ENCODE measurements at places on chromosomes 5 and 9.

DNA sequence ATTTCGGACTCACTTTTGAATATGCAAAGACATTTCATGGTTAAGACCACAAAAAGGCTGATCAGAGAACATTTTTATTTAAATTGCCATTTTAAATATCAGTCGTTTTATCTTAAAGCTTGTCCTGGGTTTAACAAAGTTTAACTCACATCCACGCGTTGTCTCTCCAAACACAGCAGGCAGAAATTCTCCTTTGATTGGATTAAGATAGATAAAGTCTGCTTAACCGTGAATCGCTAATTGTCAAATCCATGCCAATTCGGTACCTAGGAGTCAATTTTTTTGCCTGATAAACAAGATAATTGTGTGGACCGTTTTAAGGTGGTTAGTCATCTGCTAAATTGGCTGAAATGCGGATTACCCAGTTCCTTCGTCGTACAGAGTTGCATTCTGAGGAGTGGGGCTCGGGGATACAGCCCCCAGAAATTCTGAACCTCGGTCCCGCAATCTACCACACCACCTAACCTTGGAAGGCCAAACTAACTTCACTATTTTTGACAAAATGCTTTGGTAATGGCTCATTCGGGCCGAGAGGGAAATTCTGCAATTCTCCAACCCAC, 665 bp upstream of the BTF3 start:
- H3K4me3 ChIP-seq: peak overlapping the region; percentile 98
- H3K36me3 ChIP-seq: peaks cover 19% of the 10 kb centered on the region
- no peak for DNase-seq
- H3K4me1 ChIP-seq: peaks cover 29% of the 10 kb centered on the region

DNA sequence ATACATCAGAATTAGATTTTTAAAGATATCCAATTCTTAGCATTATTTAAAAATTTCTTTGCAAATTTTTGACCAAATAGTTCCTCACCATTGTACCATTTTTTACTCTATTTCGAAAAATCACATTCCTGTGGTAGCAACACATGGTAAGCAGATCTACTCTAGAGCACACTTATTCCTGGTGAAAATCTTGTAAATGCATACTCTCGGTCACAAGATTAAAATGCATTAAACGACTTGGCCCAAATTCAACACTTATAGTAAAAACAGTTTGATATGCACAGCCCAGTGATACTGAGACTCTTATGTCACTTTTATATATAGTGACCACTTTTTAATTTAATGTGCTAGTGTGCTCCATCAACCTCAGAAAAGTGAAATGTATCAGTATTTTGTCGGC, 208.8 kb upstream of the TARS1 start:
- peaks cover 33% of the 10 kb centered on the region for H3K4me1 ChIP-seq
- no peak for DNase-seq
- no peak overlapping the region for H3K27ac ChIP-seq
- no peak overlapping the region for H3K4me3 ChIP-seq
- peaks cover 2% of the 10 kb centered on the region for H3K36me3 ChIP-seq

GRCh38 chr9:21681641-21682040, 120.8 kb upstream of the MTAP start:
- H3K4me1 ChIP-seq: no peaks in the 10 kb centered on the region
- H3K36me3 ChIP-seq: no peaks in the 10 kb centered on the region
- H3K27ac ChIP-seq: no peak overlapping the region

DNA sequence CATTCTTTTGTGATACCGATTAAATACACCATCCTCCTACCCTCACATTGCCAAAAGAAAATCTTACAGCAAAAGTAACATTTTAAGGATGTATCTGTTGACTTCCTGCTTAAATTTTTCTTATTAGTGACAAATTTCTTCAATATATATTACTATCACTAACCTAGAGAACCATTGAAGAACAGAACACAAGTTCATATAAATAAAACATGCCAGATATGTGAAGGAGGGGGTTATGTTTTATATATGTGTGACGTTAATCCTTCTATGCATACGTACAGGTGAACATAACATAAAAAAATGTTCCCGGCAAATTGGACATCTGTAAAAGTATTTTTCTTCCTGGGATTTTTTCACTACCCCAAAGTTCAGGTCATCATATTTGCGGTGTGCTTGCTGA, at the start of gene OR13F1:
TSS of gene OR13F1 (plus strand) at position 301 of the 400 bp plus-strand sequence. CDS start at position 301, 0 bp downstream.
- no peak within 1 kb of the TSS for H3K4me3 ChIP-seq
- DNase-seq: no peak
- no peak within 1 kb of the TSS for H3K27ac ChIP-seq
- peaks cover 10% of the 10 kb centered on the region for H3K4me1 ChIP-seq
- H3K36me3 ChIP-seq: peaks cover 6% of the 10 kb centered on the region

DNA sequence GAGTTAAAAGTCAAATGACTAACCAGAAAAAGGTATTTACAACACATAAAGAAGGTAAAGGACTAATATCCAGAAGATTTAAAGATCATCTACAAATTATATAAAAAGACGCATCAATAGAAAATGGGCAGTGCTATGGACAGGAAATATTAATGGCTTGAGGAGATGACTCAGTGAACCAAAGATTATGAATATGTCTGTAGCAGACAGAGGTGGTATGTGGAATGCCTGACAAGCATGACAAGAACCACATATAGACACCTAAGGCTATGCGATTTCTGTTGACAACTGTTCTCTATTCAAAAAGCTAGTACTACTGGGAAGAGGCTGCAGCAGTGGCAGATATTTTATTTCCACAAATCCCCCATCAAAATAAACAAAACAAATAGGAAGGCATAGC, 177.0 kb upstream of the SH3GL2 start:
- no peak overlapping the region for H3K4me3 ChIP-seq
- H3K27me3 ChIP-seq: no peaks in the 10 kb centered on the region
- no peaks in the 10 kb centered on the region for H3K36me3 ChIP-seq
- DNase-seq: no peak
- H3K27ac ChIP-seq: no peak overlapping the region

DNA sequence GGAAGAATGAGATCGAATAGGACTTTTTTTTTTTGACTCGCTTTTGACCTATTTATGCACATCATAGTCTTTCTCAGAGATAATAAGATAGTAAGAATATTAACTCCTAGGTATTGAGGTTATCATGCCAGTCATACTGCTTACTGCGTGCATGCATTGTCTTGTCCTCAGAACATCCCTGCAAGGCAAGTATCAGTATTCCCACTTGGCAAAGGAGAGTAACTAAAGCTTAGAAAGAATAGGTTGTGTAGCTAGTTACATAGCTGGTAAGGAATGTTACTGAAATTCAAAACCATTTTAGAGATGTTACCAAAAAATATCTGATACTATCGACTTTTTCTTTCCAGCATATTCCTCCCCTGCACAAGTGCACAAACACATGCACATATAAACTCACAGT, 296.1 kb upstream of the CLINT1 start:
- H3K27me3 ChIP-seq: peaks cover 11% of the 10 kb centered on the region
- no peak overlapping the region for H3K4me3 ChIP-seq

DNA sequence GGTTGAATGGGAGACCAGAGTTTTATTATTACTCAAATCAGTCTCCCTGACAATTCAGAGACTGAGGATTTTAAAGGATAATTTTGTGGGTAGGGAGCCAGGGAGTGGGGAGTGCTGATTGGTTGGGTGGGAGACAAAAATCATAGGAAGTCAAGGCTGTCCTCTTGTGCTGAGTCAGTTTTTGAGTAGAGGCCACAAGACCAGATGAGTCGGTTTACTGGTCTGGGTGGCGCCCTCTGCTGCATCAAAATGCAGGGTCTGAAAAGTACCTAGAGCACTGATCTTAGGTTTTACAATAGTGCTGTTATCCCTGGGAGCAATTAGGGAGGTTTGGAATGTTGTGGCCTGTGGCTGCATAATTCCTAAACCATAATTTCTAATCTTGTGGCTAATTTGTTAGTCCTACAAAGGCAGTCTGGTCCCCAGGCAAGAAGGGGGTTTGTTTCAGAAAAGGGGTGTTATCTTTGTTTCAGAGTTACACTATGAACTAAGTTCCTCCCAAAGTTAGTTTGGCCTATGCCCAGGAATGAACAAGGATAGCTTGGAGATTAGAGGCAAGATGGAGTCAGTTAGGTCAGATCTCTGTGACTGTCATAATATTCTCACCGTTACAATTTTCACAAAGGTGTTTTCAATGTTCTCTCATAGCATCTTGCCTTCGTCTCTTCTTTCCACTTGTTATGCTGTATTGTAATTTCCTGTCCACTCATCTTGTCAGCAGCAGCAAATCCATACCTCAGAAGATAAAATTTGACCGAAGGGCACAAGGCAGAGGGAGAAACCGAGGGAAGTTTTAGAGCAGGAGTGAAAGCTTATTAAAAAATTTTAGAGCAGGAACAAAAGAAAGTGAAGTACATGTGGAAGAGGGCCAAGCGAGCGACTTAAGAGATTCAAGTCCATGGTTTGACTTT, 59.2 kb upstream of the CLINT1 start:
- H3K4me3 ChIP-seq: no peak overlapping the region
- H3K27me3 ChIP-seq: peaks cover 8% of the 10 kb centered on the region
- no peak for DNase-seq
- peak overlapping the region; percentile 43 for H3K27ac ChIP-seq
- H3K36me3 ChIP-seq: no peaks in the 10 kb centered on the region

GRCh38 chr5:94870511-94871183, 252.2 kb downstream of the SLF1 start:
- peaks cover 18% of the 10 kb centered on the region for H3K4me1 ChIP-seq
- no peak overlapping the region for H3K4me3 ChIP-seq
- no peaks in the 10 kb centered on the region for H3K36me3 ChIP-seq
- peaks cover 6% of the 10 kb centered on the region for H3K27me3 ChIP-seq
- no peak for DNase-seq
- no peak overlapping the region for H3K27ac ChIP-seq

GRCh38 chr5:102638316-102638715, 116.8 kb upstream of the PAM start:
- no peaks in the 10 kb centered on the region for H3K4me1 ChIP-seq
- no peak for DNase-seq
- H3K27me3 ChIP-seq: no peaks in the 10 kb centered on the region
- peak overlapping the region; percentile 46 for H3K27ac ChIP-seq
- peaks cover 16% of the 10 kb centered on the region for H3K36me3 ChIP-seq

- H3K4me1 ChIP-seq: peaks cover 15% of the 10 kb centered on the region
- H3K4me3 ChIP-seq: no peak overlapping the region
- DNase-seq: no peak
- peaks cover 20% of the 10 kb centered on the region for H3K36me3 ChIP-seq
Measured at GRCh38 chr5:61371474-61371873, 39.4 kb downstream of the ZSWIM6 start.

DNA sequence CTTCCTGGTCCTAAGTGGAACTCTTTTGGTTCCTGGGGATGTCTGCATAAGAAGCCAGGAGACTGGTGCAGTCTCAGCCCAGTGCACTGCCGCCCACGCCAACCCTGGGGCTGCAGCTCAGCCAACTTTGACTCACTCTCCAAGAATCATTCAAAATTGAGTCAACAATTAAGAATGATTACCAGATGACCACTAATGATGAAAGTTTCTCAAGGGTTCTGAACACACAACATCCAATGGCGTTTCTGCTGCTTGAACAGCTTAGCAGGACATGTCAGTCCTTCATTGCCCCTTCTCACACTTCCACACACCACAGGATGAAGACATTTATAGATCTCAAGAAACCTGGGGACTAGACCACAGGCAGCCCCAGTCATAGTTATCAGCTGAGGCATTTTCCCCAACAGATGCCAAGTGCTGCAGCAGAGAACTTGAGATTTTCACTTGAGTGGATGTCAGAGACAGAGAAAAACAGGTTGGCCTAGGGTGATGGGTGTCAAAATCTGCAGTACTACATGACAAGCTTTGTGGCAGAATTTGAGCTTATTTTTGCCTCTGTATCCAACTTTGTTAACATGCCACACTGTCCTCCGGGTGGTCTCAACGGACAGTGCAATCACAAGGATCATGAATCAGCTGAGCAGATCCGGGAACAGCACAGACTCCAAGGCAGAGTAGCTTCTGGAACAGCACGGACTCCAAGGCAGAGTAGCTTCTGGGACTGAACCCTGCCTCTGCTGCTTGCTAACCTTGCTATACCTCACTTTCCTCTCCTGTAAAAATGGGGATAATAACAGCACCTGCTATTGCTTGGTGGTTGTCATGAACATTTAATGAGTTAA, 356.1 kb downstream of the SPOCK1 start:
- no peaks in the 10 kb centered on the region for H3K36me3 ChIP-seq
- H3K27me3 ChIP-seq: peaks cover 20% of the 10 kb centered on the region
- no peak overlapping the region for H3K27ac ChIP-seq
- no peak for DNase-seq

DNA sequence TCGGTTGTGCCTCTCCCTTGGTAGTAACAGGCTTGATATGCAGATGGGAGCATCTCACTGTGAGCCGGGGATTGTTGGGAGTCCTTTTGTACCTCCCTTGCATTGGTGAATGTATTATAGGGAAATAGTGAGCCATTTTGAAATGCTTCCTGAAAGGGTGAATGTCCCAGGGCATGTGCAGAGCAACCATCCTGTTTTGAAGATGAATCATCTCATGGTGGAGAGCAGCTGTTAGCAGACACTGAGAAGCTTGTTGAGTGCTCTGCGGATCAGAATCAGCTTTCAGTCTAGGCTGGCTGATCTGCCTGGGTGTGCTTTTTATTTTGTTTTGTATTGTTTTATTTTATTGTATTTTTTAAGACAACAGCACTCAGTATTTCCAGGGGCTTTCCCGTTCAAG, 29.7 kb downstream of the SLC36A1 start:
- no peaks in the 10 kb centered on the region for H3K27me3 ChIP-seq
- H3K4me3 ChIP-seq: no peak overlapping the region
- no peaks in the 10 kb centered on the region for H3K4me1 ChIP-seq
- DNase-seq: no peak

- H3K4me1 ChIP-seq: no peaks in the 10 kb centered on the region
- no peak for DNase-seq
- H3K4me3 ChIP-seq: no peak overlapping the region
Measured at GRCh38 chr5:81633471-81633870, 117.4 kb downstream of the SSBP2 start.

DNA sequence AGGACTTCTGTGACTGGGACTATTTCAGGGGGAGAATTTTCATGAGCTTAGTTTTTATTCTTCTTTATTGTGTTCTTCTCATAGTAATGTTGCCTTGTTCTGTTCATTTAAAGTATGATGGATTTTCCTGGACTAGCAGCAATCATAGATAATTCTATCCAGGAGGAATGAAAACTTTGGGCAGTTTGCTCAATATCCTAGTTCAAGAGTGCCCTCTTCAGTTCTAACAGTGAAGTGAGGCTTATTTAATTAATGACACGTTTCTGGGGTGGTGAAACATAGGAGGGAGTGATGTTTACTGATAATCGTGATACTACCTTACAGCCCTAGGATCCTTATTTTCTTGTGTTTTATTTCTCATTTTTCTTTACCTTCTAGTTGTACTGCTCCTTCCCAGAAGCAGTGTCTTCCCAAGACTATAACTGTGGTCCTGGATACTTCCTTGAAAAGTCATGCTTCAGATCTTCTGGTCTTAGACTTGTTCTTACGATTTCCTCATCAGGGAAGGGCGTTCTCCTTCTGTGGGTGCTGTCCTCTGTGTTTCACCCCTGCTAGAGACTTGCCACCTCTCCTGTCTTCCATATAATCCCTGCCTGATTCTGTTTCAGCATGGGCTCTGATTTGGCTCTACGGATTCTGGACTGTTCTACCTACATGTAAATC, 57.4 kb downstream of the CFAP95 start:
- H3K4me1 ChIP-seq: peaks cover 19% of the 10 kb centered on the region
- no peak overlapping the region for H3K4me3 ChIP-seq
- no peak overlapping the region for H3K27ac ChIP-seq

- no peaks in the 10 kb centered on the region for H3K4me1 ChIP-seq
- H3K36me3 ChIP-seq: no peaks in the 10 kb centered on the region
- no peak overlapping the region for H3K4me3 ChIP-seq
- no peak overlapping the region for H3K27ac ChIP-seq
- no peak for DNase-seq
- no peaks in the 10 kb centered on the region for H3K27me3 ChIP-seq
Measured at GRCh38 chr5:79536193-79536906, 22.4 kb upstream of the HOMER1 start.

- peaks cover 5% of the 10 kb centered on the region for H3K4me1 ChIP-seq
- peaks cover 8% of the 10 kb centered on the region for H3K27me3 ChIP-seq
- no peak overlapping the region for H3K4me3 ChIP-seq
- no peak for DNase-seq
- no peak overlapping the region for H3K27ac ChIP-seq
Measured at GRCh38 chr5:57004800-57005199, 52.9 kb upstream of the MIER3 start.
